ENCODE measurements at places on chromosomes 13 and 19. TPM values are rescaled to one million over a fixed set of nuclear protein-coding genes. Genes with fewer than 3 reads are reported as not detected.

DNA sequence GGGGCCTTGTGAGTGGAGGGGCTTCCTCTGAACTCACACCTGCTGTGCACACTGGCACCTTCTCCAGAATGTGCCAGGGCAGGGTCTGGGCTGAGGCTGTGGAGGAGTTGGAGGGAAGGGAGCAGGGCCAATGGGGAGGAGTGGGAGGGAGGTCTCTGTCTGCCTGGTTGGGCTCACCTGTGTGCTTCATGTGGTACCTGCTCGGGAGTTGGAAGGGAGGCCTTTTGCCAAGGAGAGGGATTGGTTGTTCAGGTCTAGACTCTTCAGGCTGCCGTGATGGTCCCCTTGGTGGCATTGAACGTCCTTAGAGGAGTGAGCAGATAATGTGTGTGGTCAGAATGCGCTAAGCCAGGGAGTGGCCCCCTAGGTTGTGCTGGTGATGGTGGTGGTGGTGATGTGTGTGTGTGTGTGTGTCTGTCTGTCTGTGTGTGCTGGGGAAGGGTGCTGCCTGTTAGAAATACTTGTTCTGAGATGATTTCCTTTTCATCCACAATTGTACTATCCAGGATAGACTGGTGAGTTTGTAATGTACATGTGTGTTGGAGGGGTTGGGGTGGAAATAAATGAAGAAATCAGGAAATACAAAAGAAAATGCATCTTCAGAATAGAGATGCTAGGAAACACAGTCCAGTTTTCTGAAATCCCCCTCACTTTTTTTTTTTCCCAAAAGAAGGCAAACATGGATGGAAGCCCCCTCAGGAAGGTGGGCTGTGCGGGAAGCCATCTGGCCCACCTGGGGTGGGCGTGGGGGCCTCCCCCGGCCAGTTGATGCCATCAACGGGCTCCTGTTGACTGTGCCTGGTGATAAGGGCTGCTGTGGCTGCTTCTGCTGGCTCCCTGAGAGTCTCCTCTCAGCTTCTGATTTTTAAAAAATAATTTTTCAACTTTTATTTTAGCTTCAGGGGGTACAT, 140.5 kb upstream of the ZNF536 start:
- no peak for DNase-seq
- H3K4me3 ChIP-seq, result no peak overlapping the region
- no peaks in the 10 kb centered on the region for H3K36me3 ChIP-seq
- H3K27me3 ChIP-seq, result peaks cover 61% of the 10 kb centered on the region
- no peak overlapping the region for H3K27ac ChIP-seq
- peaks cover 14% of the 10 kb centered on the region for H3K4me1 ChIP-seq

DNA sequence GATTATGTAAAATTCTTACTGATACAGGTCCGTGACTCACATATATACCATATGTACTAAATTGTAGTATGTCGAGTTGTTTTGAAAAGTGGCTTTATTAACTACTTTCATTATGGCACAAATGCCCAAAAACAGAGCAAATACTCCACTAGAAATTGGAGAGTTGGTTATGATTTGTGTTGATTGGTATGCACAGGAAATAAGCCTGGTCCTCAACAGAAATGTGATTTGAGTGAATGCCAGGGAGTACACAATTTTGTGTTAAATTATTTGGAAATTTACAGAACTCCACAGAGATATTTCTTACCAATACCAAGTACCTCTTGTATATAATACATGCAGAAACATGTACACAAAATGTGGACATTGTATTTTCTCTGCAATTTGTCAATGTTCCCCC, 676.7 kb downstream of the PCDH9 start:
- no peaks in the 10 kb centered on the region for H3K36me3 ChIP-seq
- DNase-seq, result no peak
- H3K4me1 ChIP-seq, result no peaks in the 10 kb centered on the region
- no peak overlapping the region for H3K4me3 ChIP-seq
- H3K27me3 ChIP-seq, result no peaks in the 10 kb centered on the region

- no peak overlapping the region for H3K4me3 ChIP-seq
- DNase-seq, result no peak
- no peaks in the 10 kb centered on the region for H3K36me3 ChIP-seq
- no peak overlapping the region for H3K27ac ChIP-seq
- H3K27me3 ChIP-seq, result no peaks in the 10 kb centered on the region
- H3K4me1 ChIP-seq, result no peaks in the 10 kb centered on the region
Measured at GRCh38 chr13:83372786-83373185, 509.5 kb downstream of the SLITRK1 start.

- no peak overlapping the region for H3K27ac ChIP-seq
- H3K36me3 ChIP-seq, result no peaks in the 10 kb centered on the region
- H3K4me1 ChIP-seq, result no peaks in the 10 kb centered on the region
- no peak overlapping the region for H3K4me3 ChIP-seq
- no peak for DNase-seq
- H3K27me3 ChIP-seq, result peaks cover 88% of the 10 kb centered on the region
Measured at GRCh38 chr19:1290196-1290702, 4.6 kb downstream of the EFNA2 start.

DNA sequence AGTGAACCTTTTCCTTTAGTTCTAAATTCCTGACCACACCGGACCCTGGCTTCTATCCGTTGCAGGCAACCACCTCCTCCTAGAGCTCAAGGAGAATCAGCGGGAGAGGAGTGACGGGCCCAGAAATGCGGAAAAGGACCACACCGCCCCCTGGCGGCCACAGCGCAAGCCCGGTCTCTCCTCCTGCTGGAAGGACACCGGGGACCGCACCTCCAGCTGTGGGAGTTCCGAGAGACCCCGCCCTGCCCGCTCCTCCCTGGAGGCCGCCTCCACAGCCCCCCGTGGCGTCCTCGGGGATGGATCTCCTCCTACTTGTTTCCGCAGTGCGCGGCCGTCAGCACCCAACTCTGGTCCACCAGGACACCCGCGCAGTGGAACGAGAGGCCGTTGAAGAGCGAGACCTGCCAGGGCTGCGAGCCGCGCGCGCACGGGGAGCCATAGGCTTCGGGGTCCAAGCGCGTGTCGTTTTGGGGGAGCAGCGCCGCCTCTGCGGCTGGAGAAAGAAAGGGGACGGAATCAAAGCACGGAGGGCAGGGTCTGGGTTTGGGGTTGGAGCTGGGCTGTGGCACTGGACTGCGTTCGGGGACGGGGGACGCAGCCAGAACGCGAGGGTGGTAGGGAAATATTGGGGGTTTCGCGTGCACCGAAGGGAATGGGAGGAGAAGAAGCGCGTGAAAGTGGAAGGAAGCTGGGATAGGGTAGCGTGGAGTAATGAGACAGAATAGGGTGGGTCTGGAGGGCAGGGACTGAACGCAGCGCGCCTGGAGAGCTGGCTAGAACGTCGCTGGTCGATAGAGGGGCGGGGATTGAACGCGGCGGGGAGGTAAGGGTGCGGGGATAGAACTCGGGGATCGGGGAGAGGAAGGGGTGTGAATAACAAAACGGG, 2.5 kb downstream of the KLK10 start:
- peaks cover 12% of the 10 kb centered on the region for H3K4me1 ChIP-seq
- H3K4me3 ChIP-seq, result no peak overlapping the region
- no peak for DNase-seq
- H3K36me3 ChIP-seq, result no peaks in the 10 kb centered on the region
- no peak overlapping the region for H3K27ac ChIP-seq

Gene SCEL
- total RNA-seq, result 109 TPM

Gene UGGT2
- 21.7 TPM for total RNA-seq

GRCh38 chr13:95382411-95382810, 81.2 kb upstream of the ABCC4 start:
- no peak overlapping the region for H3K4me3 ChIP-seq
- no peak overlapping the region for H3K27ac ChIP-seq
- no peaks in the 10 kb centered on the region for H3K27me3 ChIP-seq
- peaks cover 4% of the 10 kb centered on the region for H3K4me1 ChIP-seq
- DNase-seq, result no peak

GRCh38 chr13:110511509-110512181, 49.9 kb downstream of the RAB20 start:
- H3K27ac ChIP-seq, result no peak overlapping the region
- no peak for DNase-seq
- no peaks in the 10 kb centered on the region for H3K27me3 ChIP-seq
- H3K36me3 ChIP-seq, result peaks cover 39% of the 10 kb centered on the region
- H3K4me3 ChIP-seq, result no peak overlapping the region
- peaks cover 16% of the 10 kb centered on the region for H3K4me1 ChIP-seq

Gene SOX21
- 0.26 TPM for total RNA-seq

Gene RFXAP
- total RNA-seq, result 5.3 TPM

Gene DPF1
- not detected for total RNA-seq

Gene APC2
- 0.20 TPM for total RNA-seq
